Stimulated activated CD4-positive, alpha-beta T cell treated with anti-CD3 and anti-CD28 coated beads, Interleukin-15, amount 100 ng/mL, for 1 hour (primary cell): ENCODE measurements at places on chromosomes 16 and 17.

GRCh38 chr16:67562918-67563707 lies 787 bp downstream of the CTCF start:
- DNase-seq, result peak; percentile 51

GRCh38 chr17:59829217-59830006 lies 63.3 kb downstream of the TUBD1 start:
- no peak for DNase-seq

- peak; percentile 37 for DNase-seq
Measured at GRCh38 chr17:50051082-50051576, 4.8 kb upstream of the ITGA3 start.

- DNase-seq, result no peak
Measured at GRCh38 chr16:49972280-49972679, 52.7 kb upstream of the CNEP1R1 start.

DNA sequence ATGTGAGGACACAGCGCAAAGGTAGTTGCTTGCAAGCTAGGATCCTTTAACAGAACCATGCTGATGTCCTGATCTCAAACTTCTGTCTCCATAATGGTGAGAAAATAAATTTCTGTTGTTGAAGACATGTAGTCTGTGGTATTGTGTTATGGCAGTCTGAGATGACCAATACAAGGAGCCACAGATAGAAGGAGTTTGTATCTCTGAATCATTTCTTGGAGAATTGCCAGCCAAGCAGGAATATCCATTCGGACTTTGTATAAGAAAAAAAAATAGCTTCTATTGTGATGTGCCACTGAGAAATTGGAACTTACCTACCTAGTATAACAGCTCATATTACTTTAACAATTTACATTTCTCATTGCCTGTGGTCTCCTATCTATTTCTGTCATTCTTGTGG lies 447.6 kb upstream of the CA10 start:
- no peak for DNase-seq

DNA sequence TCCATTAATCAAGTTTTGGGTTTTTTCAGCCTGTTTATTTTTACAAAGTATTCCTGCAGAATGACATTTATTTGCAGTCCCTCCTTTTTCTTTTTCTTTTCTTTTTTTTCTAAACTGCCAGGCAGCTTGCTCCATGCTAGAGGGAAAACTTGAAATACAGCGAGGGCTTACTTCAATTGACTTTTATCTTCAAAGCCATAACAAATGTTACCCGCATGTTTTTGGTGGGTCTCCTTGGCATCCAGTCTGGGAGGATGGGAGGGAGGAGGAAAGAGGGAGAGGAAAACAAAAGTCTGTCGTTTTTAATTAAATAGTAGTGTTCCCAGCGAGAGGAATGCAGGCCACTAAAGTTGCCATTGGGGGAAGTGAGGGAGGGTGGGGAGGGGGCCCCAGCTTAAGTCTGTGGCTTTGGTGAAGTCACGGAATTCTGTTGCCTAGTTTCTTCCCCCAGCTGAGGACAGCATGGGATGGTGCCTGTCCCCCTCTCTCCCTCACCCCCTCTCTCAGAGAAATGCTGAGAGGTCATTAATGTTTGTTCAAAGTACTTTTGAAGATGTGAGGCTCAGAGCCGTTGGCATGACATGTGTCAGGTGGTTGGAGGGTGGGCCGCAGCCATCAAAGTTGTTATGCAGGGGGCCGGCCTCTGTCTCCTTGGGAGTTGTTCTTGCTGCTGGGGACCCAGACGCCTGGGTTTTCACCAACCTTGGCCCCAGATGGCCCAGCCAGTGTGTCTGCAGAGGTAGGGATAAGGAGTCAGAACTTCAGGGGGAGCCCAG lies 2.9 kb downstream of the NKD1 start:
- no peak for DNase-seq
